ENCODE measurements at places on chromosomes 7 and 10.

DNA sequence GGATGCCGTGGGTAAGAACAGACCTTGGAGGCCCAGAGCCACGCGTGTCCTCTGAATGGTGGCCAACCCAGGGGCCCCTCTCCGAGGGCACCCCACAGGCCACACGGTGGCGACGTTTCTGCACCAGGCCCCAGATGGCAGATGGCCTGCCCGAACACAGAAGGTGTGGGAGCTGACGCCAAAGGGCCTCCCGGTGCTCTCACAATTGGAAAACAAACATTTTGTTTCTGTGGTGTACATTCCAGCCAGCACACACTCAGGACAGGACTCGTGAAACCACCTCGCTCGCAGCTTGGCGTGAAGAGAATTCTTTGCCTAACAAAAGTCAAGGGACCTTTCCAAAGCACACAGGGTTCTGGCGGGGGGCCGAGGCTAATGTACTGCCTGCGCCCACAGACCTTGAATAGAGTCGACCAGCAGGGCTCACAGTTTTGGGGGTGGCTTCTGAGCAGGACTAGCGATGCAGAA is 112.1 kb downstream of the FAM53B start:
- DNase-seq = peak; percentile 42

DNA sequence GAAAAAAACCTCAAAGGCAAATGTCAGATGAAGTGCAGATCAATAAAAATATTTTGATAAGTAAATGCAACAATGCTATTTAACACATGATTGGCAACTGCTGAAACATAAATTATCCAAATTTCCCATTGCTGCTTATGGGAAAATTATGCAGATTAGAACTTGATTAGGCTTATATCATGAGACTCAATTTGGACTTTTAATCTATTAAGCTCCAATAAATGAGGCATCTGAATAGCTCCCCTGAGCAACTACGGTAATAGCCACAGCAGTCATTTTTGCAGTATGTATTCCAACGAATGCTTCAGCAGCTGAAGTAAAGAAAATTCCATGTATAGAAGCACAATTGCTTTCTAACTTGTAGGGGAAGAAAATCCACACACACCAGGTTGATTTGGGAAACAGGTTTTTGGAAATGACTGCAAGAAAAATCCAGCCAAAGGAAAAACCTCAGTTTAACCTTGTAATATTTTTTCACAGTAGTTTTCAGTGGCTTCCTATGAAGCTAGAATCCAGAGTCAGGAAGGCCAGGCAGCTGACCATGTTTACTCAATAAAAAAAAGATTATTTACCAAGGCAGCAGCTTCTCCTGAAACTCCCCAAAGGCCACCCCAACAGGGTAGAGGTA is 716.1 kb downstream of the KCNMA1 start:
- no peak for DNase-seq

DNA sequence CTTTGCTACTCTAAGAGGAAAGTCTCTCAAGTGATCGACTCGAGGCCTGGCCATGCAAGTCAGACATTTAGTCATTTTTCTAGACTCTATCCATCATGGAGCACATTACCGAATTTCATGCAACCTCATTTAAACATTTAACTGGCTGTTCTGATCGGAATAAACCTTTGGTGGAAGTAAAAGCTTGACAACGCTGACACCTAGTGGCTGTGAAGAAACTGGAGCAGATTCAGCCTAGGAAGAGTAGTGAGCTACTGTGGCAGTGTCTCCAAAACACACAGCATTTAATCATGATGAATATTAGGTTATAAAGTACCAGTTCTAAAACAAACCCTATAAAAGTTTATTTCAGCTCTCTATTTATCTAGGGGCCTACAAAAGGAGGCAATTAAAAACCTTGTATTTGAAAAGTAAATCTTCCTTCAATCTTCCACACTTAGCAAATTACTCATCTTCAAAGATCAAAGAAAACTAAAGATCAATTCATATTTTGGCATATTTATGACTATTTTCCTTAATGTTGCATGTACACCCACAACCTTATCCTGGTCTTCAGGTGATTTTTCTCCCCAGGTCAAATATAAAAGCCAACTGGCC is 175.0 kb downstream of the CTNNA3 start:
- DNase-seq = peak; percentile 1

GRCh38 chr10:27355918-27356573 is 115.4 kb upstream of the ACBD5 start:
- no peak for DNase-seq

DNA sequence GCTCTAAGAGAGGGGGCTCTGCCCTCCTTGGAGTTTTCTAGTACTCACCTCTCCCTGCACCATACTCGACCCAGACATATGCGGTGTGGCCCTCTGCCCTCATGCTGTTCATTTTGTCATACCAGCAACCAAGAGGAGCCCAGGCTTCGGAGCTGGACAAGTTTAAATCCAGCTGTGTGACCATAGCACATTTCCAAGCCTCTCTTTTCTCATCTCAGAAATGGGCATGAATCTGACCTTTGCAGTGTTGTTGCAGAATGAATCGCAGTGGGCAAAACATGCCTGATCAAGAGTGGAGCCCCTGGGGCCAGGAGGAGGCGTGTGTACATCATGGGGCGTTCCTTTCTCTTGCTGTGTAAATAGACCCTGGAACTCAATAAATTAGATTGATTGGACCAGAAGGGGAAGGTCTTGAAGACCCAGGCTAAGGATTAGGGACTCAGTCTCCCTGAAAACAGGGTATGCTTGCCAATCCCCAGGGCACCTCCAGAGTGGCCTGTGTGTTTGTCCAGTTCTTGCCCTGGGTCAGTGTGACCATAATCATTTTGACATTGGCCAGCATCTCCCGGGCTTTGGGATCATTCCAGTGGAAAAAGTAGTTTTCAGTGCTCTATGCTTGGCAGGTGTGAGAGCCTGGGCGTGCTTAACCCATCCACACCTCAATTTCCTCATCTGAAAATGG is 59.6 kb downstream of the ZMIZ1 start:
- no peak for DNase-seq

- DNase-seq = no peak
These were observed 234.0 kb downstream of the SNX13 start for GRCh38 chr7:17706275-17706674.
